RPMI7951 (cell line): ENCODE measurements at places on chromosomes 11 and 22. TPM values are rescaled to one million over a fixed set of nuclear protein-coding genes. Genes with fewer than 3 reads are reported as not detected.

GRCh38 chr11:127926721-127927120 lies 660.6 kb downstream of the ETS1 start:
- no peak for DNase-seq

- no peak for DNase-seq
These were observed 6.2 kb downstream of the NADSYN1 start for GRCh38 chr11:71459076-71459766.

The GPHA2 gene
- total RNA-seq: not detected in 2 replicates

The APOL3 gene
- total RNA-seq: 11.1 and 14.1 TPM in 2 replicates

The EMID1 gene
- total RNA-seq: 0.29 TPM in 1 of 2 replicates, not detected in the other

The TTC36 gene
- total RNA-seq: not detected in 2 replicates

The BLID gene
- total RNA-seq: 1.9 and 3.4 TPM in 2 replicates
